ENCODE measurements at places on chromosomes 3 and 15. TPM values are rescaled to one million over a fixed set of nuclear protein-coding genes. Genes with fewer than 3 reads are reported as not detected.

DNA sequence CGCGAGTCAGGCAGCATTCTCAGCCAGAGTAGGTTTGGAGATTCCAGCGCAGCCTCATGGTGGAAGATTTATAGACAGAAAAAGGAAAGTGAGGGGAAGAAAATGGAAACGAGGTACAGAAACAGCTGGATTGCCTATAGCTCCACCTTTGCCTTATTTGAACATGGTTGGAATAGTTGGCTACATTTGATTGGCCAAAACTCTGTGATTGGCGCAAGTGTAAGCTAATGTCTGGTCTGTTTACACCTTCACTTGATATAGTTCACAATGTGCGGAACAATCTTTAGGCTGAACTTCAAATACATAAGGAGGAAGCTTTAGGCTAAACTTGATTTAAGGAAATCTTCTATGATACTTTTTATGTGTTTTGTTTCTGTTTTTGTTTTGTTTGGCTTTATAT, 1191.9 kb downstream of the NSUN3 start:
- no peak for DNase-seq

DNA sequence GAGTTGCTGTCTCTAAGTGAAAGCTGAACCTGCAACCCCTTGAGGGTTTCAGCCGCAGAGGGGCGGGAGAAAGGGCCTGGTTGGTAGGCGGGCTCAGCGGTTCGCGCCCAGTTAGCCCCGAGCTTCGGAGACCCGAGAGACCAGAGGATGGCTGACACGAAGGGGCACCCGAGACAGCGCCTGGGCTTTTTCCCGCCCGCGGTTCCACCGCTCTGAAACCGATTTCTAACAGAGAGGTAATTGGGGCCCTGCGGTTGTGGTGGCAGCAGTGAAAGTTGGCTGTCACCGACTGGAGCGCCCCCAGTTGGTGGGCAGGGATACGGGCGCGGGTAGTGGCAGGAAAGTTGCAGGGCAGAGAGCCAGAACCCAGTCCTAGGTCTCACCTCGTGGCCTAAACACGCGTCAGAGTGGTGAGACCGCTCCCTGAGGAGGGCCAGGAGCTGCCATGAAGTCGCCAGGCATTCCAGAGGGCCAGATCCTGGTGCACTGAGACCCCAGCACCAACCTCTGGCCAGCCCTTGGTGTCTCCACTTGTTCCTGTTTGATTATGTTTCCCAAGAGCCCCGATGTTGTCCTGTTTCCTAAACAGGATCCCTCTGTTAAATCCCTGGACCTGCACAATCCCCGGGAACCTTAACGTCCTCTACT, 625 bp upstream of the ELL3 start:
- DNase-seq, result peak; percentile 57

GRCh38 chr15:78129077-78129750, 2.0 kb downstream of the CIB2 start:
- peak; percentile 46 for DNase-seq

GRCh38 chr3:194281306-194281705, 69.8 kb downstream of the CPN2 start:
- no peak for DNase-seq

- DNase-seq, result no peak
These were observed 21.3 kb upstream of the NUDT16 start for GRCh38 chr3:131360191-131360755.

GRCh38 chr3:48400824-48401433, 28.9 kb downstream of the FBXW12 start:
- peak; percentile 47 for DNase-seq

DNA sequence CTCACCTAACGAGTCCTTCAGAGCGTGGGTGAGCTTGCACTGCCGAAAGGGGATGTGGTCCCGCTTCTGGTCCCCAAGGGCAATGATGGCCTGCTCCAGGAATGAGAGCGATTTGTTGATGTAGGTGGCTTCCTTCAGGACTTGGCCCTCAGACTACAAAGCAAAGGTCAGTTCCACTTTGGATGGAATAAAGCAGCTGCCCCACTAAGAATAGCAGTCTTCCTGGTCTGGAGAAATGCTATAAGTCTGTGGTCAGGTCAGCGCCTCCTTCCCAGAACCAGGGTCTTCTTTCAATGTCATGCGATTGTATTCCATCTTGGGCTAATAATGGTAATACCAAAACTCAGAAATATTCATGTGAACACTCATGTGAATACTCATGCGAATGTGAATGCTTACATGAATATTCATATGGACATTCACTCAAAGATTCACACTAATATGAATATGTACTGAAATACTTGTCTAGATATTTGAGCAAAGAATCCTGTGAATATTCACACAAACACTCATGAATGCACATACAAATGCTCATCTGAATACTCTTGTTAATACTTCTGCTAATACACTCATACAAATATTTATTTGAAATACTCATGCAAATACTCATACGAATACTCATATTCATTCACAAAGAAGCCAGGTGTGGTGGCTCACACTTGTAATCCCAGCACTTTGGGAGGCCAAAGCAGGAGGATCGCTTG, 16.7 kb downstream of the KIF9 start:
- DNase-seq, result no peak

GRCh38 chr15:28873585-28874190, 12.1 kb upstream of the APBA2 start:
- no peak for DNase-seq

DNA sequence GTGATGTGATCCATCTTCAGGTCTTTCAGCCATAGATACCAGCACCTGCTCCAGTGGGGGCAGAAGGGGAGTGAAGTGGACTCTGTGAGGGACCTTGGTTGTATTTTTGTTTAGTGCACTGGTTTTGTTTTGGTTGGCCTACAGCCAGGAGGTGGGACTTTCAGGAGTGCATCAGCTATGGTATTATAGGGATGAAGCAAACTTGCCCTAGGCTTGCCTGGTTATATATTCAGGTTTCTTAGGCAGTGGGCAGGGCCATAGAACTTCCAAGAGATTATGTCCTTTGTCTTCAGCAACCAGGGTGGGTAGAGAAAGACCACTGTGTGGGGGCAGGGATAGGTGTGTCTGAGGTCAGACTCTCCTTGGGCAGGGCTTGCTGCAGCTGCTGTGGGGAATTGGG, 337.3 kb upstream of the SGO1 start:
- DNase-seq, result no peak

GRCh38 chr15:96703091-96703490, 372.6 kb downstream of the NR2F2 start:
- no peak for DNase-seq

GRCh38 chr15:39511000-39511915, 69.6 kb upstream of the THBS1 start:
- no peak for DNase-seq

- DNase-seq, result peak; percentile 66
These were observed 940 bp upstream of the ACY1 start for GRCh38 chr3:51982352-51982837.

- no peak for DNase-seq
These were observed 40.2 kb downstream of the EPHB3 start for GRCh38 chr3:184601576-184602371.

DNA sequence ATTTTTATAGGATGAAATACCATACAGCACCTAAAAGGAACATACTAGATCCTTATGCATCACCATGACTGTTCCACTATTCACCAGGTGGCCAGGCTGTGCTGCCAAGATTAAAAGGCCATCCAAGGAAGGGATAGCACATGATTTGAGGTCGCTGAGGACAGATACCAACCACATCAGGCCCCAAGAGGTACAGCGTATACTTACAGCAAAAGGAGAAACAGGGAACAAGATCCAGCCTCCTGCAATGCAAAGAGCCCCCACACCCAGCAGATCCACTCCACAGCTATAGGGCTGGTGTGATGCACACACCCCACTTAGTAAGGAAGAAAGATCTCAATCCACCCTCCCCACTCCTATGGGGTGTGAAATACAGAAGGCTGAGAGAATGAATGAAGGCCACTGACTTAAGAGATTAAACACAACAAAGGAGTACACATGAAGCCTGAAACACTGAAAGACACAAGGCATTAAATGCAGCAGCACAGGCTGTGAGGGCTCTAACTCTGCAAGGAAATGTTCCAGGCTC, 32.0 kb upstream of the ZNF445 start:
- peak; percentile 15 for DNase-seq

GRCh38 chr3:186322761-186323160, 39.3 kb downstream of the DGKG start:
- no peak for DNase-seq

GRCh38 chr3:179026636-179027035, 45.0 kb downstream of the ZMAT3 start:
- DNase-seq, result no peak

DNA sequence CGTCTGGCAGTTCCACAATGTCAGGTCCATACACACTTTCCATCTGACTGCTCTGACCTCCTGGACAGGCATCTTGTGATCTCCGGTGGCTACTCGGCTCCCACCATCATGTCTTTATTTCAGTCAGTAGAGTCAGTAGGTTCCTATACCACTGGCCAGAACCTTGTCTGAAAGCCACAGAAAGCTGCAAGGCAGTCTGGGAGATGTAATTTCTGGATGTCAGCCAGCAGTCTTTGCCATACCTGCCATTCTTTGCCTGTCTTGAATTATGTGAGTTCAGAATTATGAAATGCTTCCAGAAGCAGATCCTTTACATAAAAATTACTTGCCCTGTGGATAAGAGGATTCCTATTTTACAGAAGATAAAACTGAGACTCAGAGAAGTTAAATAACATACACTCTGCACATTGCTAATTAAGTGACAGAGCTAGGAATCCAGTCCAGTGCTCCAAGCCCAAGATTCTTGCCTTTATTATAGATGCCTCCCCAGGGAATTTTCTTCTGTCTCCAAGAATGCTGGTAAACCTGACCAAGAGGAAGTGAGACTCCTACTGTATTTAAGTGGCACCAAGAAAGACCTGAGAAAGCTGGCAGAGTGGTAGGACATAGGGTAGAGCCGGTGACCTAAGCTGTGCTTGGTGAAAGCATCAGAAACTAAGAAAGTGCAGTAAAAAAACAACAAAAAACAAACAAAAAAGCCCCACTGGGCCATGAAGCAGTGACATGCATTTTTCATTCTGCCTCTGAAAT, 75.6 kb downstream of the IQCH start:
- DNase-seq, result no peak

GRCh38 chr15:46213551-46213950, 578.7 kb downstream of the SQOR start:
- no peak for DNase-seq

- DNase-seq, result no peak
These were observed 32.9 kb downstream of the CRTC3 start for GRCh38 chr15:90562669-90563068.

GRCh38 chr3:24288496-24289236, 206.0 kb downstream of the THRB start:
- peak; percentile 68 for DNase-seq

DNA sequence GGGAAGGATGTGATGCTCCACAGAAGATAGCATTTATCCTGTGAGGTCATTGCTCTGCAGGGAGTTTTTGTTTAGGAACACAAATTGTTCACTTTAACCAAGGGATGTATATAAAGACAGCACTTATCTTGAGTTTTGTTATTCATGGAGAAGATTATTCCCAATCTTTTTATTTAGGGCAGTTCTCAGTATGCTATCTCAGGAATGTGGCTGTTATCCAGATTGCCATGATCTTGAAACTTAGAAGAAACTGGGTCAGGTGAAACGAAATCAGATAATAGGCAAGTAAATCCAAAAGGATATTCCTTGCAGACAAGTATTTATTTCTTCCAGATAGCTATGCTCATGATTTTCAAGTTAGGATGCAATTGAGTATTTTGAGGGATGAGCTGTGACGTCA, 19.3 kb upstream of the TMEM42 start:
- DNase-seq, result no peak

DNA sequence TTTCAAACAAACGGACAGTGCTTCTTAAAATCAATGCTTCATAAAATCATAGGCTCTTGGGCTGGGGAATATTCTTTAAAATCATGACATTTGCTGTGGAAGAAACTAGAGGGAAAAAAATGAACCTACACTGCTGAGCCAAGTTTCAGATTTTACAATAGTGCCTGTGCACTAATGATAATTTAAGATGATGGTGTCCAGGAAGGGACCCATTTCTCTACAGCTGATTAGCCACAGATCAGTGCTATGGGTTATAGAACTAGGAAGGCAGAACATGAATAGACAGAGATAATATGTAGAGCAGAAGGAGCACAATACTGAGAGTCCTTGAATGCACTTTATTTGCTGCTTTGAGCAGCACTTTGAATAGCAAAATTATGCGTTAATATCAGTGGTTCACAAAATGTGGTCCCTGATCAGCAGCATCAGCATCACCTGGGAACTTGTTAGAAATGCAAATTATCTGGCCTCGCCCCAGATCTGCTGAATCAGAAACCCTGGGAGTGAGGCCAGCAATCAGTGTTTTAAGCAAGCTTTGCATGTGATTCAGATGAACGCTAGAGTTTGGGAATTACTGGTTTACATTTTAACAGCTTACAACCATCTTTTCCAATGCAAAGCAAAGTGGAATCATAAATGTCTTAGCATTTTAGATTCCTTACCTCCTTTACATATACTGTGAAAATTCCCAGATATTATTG, 135.8 kb upstream of the ANKRD28 start:
- DNase-seq, result no peak

DNA sequence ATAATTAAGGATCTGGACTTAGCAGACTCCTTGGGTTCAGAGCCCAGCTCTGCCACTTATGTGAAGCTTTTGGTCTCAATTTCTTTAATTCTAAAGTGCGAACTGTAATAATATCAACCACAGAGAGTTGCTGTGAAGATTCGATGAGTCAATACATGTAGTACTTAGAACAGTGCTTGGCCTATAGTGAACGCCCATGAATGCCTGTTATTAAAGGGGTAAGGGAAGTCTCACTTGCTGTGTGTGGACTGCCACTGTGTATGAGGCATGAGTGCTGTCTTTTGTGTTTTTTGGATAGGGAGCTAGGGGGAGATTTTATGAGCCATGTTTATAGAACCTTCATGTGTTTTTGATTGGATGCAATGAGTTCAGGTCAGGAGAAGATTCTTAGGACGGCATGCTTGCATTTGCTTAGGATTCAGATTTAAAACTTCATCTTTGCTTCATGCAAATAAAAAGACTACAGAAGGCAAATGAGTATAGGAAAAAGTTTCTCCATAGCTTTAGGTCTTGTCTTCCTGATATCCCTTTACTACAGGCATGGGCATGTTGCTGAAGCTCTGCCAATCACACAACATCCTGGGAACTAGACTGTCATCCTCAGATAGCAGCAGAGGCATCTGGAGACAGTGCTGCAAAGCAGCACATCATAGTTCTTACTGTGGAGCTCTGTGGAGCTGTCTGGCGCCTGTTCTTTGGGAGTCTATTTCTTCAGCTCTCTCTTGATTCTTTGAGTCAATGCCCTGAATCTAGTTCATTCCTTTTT, 50.0 kb downstream of the PLS1 start:
- no peak for DNase-seq

PARP14 gene
- total RNA-seq, result 6.0 TPM

GCSAM gene
- total RNA-seq, result not detected

HACD2 gene
- 5.2 TPM for total RNA-seq

SYNPR gene
- total RNA-seq, result not detected

RPS27L gene
- 53.0 TPM for total RNA-seq

LRRK1 gene
- 5.6 TPM for total RNA-seq

LYZL4 gene
- total RNA-seq, result not detected

CCR3 gene
- total RNA-seq, result not detected

FRG2C gene
- not detected for total RNA-seq

C2CD4A gene
- 0.47 TPM for total RNA-seq

All from gastrocnemius medialis (tissue), 4 donors.